ENCODE measurements at places on chromosomes 2 and 18. TPM values are rescaled to one million over a fixed set of nuclear protein-coding genes. Genes with fewer than 3 reads are reported as not detected.

The SPP2 gene
- not detected for total RNA-seq

DNA sequence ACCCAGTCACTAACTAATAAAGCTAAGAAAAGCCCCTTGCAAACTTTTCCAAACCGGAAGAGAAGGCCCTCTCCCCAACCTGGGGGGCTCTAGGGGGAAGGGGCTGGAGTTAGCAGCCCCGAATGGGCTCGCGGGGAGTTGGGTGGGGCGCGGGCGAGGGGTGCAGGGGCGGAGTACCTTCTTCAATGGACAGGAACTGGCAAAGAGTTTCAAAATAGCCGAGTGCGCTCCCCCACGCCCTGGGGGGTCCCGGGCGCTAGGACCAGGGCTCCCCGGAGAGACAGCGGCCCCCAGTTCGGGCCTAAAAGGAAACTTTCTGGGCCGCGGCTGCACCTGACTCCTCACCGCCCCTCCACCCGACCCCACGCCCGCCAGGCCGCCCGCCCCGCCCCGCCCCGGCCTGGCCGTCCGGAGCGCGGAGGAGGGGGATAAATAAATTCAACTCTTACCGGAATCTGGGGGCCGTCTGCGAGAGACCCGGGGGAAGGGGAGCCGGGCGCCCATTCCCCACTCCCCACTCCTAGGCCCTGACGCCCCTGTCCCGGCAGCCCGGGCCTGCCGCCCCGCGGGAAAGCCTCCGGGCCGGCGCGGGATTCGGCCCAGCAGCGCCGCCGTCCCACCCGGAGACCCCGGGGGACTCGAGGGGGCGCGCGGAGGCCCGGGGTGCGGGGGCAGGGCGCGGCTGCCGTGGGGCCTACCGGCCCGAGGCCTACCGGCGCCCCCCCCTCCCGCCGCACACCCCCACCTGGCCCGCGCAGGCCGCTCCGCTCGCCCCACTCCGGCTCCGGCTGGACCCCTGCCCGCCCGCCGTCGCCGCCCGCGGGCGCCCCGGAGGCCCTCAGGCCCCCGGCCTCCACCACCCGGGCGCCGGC is 868 bp downstream of the INO80D start:
- peak; percentile 63 for DNase-seq

The ARHGEF33 gene
- total RNA-seq: 1.0 TPM

DNA sequence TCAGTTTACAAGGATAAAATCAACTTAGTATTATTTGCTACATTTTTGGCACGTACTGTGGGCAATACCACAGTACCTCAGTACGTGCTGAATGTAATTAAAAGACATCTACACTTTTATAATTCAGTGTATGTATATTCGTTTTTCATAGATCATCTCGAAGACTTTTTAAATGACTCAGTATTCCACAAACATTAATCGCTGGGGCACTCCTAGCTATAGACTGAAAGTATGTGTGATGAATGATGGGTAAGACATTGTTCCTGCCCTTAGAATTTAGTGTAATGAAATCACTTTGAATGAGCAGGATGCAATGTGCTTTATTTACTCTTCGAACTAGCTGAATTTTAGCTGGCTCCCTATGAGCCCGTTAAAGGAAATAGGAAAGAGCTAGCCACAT is 245.6 kb upstream of the RASGRP3 start:
- no peak for DNase-seq

DNA sequence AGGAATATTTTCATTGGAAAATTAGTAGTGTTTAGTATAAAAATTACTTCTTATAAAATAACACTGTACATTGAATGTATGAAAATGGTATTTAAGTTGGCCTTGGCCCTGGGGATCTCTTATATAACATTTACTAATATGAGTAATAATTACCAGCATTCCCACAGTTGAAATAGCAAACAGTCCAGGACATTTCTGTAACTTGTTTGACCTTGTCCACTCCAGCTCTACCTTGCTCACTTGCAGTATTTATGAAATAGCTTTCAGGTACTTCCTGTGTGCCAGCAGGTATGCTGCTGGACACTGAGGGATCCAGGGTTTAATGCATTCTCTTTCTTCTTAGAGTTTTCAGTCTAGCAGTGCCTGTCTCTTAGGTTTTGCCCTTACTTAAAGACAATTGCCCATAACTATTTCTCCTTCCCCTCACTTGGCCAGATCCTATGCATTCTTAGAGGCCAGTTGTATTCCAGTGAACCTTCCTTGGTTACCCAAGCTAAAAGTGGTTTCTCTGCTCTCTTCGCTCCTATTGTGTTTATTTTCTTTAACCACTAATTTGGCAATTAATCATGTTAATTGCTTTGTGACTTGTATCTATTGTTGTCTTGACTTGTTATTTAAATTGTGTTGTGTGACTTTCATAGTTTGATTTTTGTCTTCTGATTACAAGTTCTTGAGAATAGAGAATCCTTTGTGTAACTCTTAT is 25.9 kb downstream of the BABAM2 start:
- DNase-seq: no peak

The CDK15 gene
- total RNA-seq: not detected

DNA sequence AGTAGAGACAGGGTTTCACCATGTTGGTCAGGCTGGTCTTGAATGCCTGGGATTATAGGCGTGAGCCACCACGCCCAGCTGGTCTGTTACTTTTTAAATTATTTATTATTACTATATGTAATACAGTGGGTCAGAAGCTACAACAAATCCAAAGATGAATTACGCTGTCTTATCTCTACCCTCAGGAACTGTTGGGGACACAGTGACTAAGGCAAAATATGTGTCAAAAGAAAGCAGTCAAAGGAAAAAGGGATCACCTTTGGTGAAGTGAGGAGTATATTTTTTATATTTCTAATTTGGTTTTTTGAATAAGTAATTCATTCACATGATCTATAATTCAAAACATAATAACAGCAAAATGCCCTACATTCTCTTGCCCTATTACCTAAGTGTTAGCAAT is 4.7 kb downstream of the CREB1 start:
- DNase-seq: no peak

DNA sequence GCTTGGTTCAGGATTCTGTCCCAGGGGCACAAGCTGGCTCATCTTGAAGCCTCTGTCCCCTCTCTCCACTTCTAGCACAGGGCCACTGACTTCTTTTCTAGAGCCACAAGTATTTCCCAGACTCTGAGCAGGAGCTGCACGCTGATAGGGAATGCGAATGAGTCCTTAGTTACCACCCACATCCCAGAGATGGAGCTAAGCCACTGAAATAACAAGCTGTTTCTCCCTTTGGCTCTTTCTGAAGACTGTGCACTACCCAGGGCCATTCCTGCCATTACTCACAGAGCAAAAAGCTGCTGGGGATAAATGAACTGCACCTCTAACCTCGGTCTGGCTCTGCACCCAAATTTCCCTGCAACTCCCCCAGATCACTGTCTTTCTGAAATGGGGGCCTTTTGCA is 70.6 kb downstream of the TSN start:
- no peak for DNase-seq

The LYG1 gene
- total RNA-seq: 0.98 TPM

The SP9 gene
- not detected for total RNA-seq

The OBSL1 gene
- 0.16 TPM for total RNA-seq

The SERPINB10 gene
- not detected for total RNA-seq

The WIPF1 gene
- 465 TPM for total RNA-seq

GRCh38 chr2:51710222-51710621 is 678.3 kb upstream of the NRXN1 start:
- DNase-seq: no peak

The GCKR gene
- not detected for total RNA-seq

The ADGRF3 gene
- 3.7 TPM for total RNA-seq
